ENCODE measurements at places on chromosomes 1 and 21. TPM values are rescaled to one million over a fixed set of nuclear protein-coding genes. Genes with fewer than 3 reads are reported as not detected.

DNA sequence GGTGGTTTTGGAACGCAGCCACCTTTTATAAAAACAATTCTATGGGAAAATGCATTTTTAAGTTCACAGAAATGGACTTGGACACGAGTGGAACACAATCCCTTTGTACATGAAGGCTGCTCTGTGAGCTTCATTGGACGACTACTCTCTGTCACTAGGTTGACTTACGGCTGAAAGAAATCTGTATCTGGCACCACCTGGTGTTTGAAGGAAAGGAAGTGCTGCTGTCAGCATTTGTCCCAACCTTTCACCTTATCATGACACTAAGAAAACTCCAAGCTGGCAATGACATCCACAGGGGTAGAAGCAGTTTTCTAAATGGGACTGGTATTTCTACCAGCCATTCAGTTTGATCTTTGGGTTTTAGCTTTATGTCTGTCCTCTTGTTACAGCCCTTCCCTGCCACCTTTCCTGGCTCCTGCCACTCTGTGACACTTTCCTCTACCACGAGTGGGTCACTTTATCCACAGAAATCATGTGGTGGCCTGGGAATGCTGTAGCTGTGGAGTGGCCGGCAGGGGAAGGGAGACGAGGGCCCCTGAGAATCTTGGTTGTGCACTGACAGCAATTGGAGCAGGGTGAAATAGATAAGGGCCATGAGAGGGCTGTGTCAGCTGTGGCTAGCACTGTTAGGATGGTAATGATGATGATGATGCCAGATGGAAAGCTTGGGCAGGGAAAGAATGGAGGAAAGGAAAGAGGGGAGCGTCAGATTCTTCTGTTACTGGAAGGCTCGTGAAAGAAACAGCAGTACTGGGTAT lies 85.2 kb downstream of the TBX19 start:
- no peak overlapping the region for H3K27ac ChIP-seq
- no peak for DNase-seq
- H3K27me3 ChIP-seq = no peaks in the 10 kb centered on the region
- H3K4me1 ChIP-seq = peaks cover 27% of the 10 kb centered on the region

GRCh38 chr1:197415221-197415620 lies 147.2 kb downstream of the CRB1 start:
- no peak overlapping the region for H3K4me3 ChIP-seq
- H3K4me1 ChIP-seq = no peaks in the 10 kb centered on the region
- H3K36me3 ChIP-seq = no peaks in the 10 kb centered on the region
- no peak for DNase-seq

DNA sequence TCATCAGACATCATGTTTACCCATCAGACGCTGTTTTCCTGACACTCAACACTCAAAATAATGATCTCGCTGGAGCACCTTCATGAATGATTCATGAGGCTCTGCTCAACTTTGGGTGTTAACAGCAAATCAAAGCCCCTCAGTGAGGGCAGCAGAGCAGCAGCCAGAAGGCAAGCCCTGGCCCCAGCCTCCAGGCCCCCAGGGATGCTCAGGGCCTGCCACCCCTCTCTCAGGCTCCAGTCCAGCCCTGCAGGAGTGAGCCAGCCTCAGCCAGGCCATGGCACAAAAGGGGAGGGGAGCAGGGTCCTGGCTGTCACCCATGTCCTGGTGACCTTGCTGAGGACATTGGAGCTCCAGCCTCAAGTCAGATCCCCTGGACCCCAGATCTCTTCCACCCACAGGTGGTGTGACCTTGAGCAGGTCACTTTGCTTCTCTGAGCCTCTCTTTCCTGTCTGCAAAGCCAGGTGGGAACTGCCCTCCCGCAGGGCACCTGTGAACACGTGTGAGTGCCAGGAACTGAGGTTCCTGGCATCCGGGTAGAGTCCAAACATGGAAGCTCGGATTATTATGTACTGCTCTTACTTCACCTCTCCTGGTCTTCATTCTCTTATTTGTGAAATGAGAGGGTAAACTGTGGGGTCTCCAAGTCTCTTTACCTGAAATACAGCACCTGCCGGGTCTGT lies 161.6 kb upstream of the VAMP3 start:
- no peaks in the 10 kb centered on the region for H3K36me3 ChIP-seq
- H3K4me3 ChIP-seq = no peak overlapping the region
- DNase-seq = no peak
- H3K27me3 ChIP-seq = peaks cover 6% of the 10 kb centered on the region

DNA sequence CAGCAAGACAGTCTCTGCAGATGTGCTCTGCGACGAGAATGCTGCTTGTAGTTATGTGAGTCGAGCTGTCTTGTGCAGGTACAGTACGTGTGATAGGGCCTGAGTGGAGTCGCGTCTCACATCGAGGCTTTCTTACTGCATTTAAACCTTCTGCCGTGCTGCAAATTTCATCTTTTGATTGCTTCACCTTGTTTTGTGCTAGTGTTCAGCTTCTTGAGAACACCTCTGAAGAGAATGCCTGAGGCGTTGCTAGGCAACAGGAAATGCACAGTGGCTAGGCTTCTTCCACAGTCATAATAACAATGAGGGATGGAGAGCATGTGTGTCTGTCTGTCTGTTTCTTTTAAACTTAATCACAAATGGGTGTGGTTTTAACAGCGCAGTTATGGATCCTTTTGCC lies 52.9 kb downstream of the MRPS6 start:
- no peak for DNase-seq
- H3K27me3 ChIP-seq = no peaks in the 10 kb centered on the region
- no peaks in the 10 kb centered on the region for H3K36me3 ChIP-seq
- H3K27ac ChIP-seq = no peak overlapping the region
- no peak overlapping the region for H3K4me3 ChIP-seq
- H3K4me1 ChIP-seq = peaks cover 39% of the 10 kb centered on the region

DNA sequence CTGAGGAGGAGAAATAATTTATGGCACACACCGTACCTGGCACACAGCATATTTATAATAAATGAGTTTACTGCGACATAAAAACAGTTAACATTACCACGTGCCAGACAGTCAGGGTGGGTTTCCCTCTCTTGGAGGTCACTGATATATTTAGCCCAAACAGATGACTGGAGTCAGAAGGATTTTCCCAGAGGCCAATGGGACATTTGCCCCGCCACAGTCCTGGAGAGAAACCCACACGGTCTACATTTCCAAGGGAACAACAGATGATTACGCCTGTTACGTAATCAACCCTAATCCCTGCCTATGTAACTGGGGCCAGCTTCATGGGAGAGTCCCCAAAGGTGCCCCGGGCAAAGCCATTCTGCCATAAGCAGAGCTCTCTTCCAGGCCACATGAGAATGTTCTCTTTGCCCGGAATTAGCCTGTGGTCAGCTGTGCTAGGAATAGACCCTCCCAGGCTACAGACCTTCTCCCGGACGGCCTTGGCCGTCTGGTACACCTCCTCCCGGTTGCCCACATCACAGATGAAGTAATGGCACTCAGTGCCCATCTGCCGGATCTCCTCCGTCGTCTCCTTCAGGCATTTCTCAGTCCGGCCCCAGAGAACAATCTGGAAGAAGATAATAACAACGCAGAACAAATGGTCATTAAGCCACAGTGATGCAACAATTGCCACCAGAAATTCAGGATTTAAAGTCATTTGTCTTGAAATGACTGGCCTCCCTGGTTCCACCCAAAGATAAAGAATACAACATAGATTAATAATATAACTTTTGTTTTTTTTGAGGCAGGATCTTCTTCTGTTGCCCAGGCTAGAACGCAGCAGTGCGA lies 37.7 kb downstream of the DHRS3 start:
- no peak overlapping the region for H3K27ac ChIP-seq
- no peaks in the 10 kb centered on the region for H3K27me3 ChIP-seq
- H3K4me1 ChIP-seq = no peaks in the 10 kb centered on the region
- no peak overlapping the region for H3K4me3 ChIP-seq
- no peak for DNase-seq

DNA sequence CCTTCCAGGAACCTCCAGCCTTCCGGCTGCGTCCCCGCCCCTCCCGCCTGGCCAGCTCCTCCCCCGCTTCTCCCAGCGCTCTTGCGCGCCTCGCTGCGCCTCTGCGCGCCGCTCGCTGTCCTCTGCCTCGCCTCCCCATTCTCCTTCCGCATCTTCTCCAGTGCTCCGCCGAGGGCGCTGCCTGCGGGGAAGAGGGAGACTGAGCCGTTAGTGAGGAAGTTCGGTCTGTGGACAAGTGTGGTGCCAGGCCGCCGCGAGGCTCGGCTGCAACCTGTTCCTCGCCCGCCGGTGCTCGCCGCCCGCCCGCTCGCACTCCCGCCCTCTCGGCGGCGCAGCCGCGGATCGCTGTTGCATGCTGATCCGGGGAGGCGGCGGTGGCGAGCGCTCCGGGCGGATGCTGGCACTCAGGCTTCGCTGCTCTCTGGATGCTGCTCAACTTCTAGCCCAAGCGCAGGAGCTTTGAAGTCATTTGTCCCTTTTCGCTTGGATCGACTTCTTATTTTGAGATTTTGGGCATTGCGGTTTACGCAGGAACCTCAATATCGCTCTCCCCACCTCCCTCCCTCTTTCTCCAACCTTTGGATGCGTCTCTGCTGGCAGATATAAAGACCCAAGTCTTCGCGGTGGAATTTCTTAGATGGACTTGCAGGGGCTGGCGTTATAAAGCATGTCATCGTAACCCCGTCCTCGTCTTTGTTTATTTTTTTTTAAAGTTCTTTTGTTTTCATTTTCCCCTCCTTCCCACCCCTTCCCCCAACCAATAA lies 614 bp upstream of the CACNA1E start:
- H3K27ac ChIP-seq = no peak overlapping the region
- no peak for DNase-seq
- H3K36me3 ChIP-seq = no peaks in the 10 kb centered on the region
- H3K4me1 ChIP-seq = no peaks in the 10 kb centered on the region

- DNase-seq = no peak
- H3K4me1 ChIP-seq = peaks cover 14% of the 10 kb centered on the region
- no peak overlapping the region for H3K27ac ChIP-seq
- no peak overlapping the region for H3K4me3 ChIP-seq
- no peaks in the 10 kb centered on the region for H3K36me3 ChIP-seq
These were observed 112.9 kb downstream of the DAB1 start for GRCh38 chr1:57311006-57311405.

- no peaks in the 10 kb centered on the region for H3K4me1 ChIP-seq
- no peak for DNase-seq
- no peaks in the 10 kb centered on the region for H3K27me3 ChIP-seq
- no peaks in the 10 kb centered on the region for H3K36me3 ChIP-seq
- no peak overlapping the region for H3K4me3 ChIP-seq
- H3K27ac ChIP-seq = no peak overlapping the region
These were observed 22.1 kb upstream of the GADD45A start for GRCh38 chr1:67662884-67663283.

DNA sequence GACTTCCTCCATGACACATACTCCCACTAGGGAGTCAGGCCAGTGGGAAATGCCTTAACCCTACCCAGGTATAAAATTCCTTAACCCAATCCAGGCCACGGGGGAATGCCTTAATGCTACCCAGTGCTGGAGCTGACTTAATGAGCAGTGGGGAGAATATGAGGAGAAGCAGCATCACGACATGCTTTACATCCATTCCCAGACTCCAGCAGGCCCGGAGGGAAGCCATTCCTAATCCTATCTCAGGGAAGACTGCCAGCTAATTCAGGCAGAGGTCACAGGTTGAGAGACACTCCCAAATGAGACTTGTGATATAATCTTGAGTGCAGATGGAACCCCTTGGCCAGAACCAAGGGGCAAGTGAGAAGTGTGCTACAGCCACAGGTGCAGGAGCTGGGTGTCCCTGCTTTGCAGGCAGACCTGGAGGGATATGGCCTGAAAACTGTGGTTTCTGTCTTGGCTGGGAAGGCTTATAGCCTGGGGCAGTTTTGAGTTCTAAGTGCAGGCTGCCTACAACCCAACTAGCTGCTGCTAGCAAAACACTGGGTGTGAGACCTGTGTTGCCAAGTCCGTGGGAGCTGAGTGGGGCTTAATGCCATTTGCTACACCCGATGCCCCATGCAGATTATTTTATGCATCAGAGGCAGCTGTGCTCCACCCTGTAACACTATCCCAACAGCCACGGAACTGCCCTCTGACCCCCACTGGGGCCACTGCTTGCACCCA lies 45.1 kb upstream of the GUCA2A start:
- H3K4me1 ChIP-seq = no peaks in the 10 kb centered on the region
- H3K27ac ChIP-seq = no peak overlapping the region
- peaks cover 7% of the 10 kb centered on the region for H3K36me3 ChIP-seq
- no peak overlapping the region for H3K4me3 ChIP-seq
- DNase-seq = no peak

- no peaks in the 10 kb centered on the region for H3K27me3 ChIP-seq
- no peaks in the 10 kb centered on the region for H3K4me1 ChIP-seq
- no peak for DNase-seq
- no peaks in the 10 kb centered on the region for H3K36me3 ChIP-seq
These were observed 118.2 kb downstream of the FOXD2 start for GRCh38 chr1:47555841-47556560.

DNA sequence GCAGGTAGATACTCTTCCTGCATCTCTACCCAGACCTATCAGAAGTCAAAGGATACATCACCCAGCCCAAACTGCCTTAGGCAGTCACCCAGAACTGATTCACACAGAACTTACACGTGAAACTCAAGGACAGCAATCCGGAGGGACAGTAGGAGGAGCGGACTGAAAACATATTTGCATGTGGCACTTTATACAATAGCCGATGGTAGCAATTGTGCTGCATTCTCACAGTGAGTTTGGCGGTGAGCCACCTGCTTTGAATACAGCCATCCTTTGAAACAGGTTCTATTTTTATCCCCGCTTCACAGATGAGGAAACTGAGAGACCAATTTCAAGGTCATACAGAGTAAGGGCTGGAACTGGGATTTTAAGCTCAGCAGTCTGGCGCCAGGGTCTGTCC lies 69.5 kb downstream of the EDEM3 start:
- H3K36me3 ChIP-seq = no peaks in the 10 kb centered on the region
- H3K4me1 ChIP-seq = no peaks in the 10 kb centered on the region
- H3K4me3 ChIP-seq = no peak overlapping the region
- H3K27me3 ChIP-seq = no peaks in the 10 kb centered on the region

DNA sequence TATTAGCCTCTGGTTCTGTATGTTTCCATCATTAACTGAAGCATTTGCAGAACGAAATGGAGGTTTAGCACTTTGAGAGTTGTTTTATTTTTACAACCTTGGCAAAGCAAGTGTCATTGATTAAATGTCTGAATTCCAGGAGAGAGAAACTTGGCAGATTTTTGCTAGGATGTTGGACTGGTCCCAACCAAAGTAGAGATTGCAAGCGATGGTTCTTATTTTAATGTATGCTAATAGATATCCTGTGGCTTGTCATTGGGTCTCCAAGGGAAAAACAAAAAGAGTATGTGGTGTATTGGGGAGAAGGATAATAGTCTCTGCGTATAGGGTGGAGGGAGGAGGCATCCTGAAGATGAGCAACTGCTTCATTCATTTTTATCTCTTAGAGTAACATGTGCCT lies 457.2 kb upstream of the RUNX1 start:
- H3K27ac ChIP-seq = no peak overlapping the region
- H3K4me3 ChIP-seq = no peak overlapping the region
- H3K4me1 ChIP-seq = peaks cover 34% of the 10 kb centered on the region
- H3K36me3 ChIP-seq = no peaks in the 10 kb centered on the region
- no peak for DNase-seq

IRF6 gene
- 1.2 TPM for total RNA-seq

LHX8 gene
- not detected for total RNA-seq

VAV3 gene
- total RNA-seq = 4.7 TPM

KRTAP10-12 gene
- total RNA-seq = not detected

TTLL10 gene
- not detected for total RNA-seq

KIAA0040 gene
- total RNA-seq = 31.8 TPM
